ENCODE measurements at places on chromosomes 11 and 22. TPM values are rescaled to one million over a fixed set of nuclear protein-coding genes. Genes with fewer than 3 reads are reported as not detected.

DNA sequence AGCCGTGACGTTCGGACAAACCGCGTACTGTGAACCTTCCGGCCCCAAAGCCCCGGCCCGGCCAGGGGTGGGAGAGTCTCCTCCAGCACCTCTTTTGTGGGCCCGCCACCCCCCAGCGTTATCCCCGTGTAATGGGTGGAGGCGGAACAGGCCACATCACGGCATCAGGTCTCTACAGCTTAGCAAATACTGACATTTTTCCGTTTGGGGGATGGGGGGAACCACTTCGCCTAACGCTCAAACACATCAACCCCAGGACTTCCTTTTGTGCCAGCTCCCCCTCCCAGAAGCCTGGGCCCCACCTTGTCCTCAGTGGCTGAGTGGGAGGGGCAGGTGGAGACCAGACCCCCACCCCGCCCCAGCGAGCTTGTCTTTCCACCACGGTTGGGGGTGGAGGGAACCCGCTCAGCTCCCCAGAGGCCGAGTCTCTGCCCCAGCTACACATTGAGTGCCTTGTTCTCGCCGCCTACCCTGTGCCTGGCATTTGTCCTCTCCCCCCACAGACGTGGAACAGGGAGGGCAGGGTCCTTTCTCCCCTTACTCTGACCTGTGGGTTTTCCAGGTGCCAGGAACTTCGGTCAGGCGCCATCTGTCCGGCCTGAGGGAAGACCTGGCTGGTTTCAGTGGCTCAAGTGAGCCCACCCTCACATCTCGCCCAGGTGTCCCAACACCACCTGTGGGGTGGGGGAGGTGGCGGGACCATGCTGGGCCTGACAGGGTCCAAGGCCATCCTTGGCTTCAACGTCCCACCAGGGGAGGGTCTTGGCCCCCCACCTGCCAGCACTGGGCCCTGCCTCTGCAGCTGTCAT is 29.6 kb downstream of the SBF1 start:
- no peak for DNase-seq

PLAAT4 gene
- 2.9 TPM for total RNA-seq

MS4A3 gene
- not detected for total RNA-seq

ATF4 gene
- 178 TPM for total RNA-seq

ARHGAP8 gene
- 0.07 TPM for total RNA-seq

PLEKHA7 gene
- 0.56 TPM for total RNA-seq

- DNase-seq = no peak
These were observed 31.8 kb downstream of the EIF3M start for GRCh38 chr11:32615422-32615821.

- DNase-seq = no peak
These were observed 998 bp downstream of the BAIAP2L2 start for GRCh38 chr22:38109371-38110001.

ACTN3 gene
- total RNA-seq = 0.07 TPM

DNA sequence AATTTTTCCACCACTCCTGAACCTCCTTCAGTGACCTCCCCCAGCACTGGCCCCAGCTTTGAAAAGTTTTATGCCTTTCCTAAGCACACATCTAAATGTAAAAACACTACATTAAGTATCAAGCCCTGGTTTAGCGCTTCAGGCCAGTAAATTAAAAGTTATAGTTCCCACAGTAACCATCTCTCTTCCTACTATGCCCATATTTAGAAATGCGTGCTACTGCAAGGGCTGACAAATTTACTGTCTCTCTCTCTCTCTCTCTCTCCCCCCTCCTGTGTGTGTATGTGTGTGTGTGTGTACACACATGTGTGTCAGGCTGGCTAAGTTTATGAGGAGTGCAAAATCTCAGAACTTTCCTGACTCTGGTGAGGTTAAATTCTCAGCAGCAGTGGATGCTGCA is 231.4 kb downstream of the LARGE1 start:
- no peak for DNase-seq

DNA sequence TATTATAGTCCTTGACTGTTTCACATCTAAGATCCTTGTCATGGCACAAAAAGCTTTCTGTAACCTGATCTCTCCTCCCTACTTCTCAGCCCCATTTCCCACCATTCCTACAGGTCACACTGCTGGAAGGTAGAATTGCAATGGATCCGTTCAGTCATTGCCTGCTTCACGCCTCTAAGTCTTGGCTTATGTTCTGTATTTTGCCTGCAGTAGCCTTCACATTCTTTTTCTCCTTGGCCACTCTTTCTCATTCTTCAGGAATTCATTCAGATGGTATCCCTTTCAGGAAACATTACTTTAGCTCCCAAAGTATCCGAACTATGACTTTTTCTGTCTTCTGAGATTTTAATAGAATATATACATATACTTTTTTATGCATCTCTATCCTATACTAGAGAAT is 731.5 kb downstream of the NTM start:
- no peak for DNase-seq

DNA sequence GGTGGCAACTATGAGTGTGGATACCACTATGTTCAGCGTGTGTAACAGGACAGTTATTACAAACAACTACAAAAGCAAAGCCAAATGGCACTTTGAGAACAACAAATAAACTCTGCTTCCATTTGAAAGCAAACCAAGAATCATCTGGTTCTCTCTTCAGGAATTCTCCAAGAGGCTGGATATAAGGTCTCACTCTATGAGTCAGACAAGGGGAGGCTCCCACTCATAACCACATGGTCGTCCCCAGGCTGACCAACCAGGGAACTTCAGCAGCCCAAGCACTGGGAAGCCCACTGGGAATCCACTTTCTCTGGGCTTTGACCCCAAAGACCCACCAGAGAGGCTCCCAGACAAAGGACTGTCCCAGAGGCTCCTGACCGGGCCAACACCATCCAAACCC is 35.3 kb downstream of the DGCR2 start:
- DNase-seq = no peak

GRCh38 chr11:6962141-6962540 is 35.9 kb downstream of the ZNF215 start:
- no peak for DNase-seq

GRCh38 chr11:9170450-9170849 is 79.1 kb upstream of the SCUBE2 start:
- no peak for DNase-seq

- no peak for DNase-seq
These were observed 2.2 kb downstream of the SLC39A13 start for GRCh38 chr11:47410370-47411264.

- no peak for DNase-seq
These were observed 86.9 kb downstream of the STIM1 start for GRCh38 chr11:3942160-3942955.

GRCh38 chr22:45239681-45240051 is 1.0 kb downstream of the KIAA0930 start:
- DNase-seq = no peak

- no peak for DNase-seq
These were observed 334.5 kb downstream of the C11orf87 start for GRCh38 chr11:109756521-109756920.

GRCh38 chr11:73174495-73174791 is 32.3 kb upstream of the FCHSD2 start:
- no peak for DNase-seq

DNA sequence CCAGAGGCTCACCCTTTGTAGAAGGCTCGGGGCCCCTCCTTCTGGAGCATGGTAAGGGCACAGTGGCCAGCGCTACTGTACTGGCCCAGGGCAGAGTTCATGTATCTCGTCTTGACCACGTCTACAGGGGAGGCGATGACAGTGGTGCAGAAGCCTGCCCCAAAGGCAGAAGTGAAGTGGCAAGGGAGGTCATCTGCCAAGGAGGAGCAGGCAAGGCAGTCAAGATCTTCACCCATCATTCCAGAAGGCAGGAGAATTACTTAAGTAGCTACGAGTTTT is 7.2 kb downstream of the UCP2 start:
- no peak for DNase-seq

KLHDC7B gene
- total RNA-seq = not detected

GRCh38 chr22:50206599-50206998 is 5.8 kb downstream of the SELENOO start:
- DNase-seq = no peak

- no peak for DNase-seq
These were observed 5.9 kb upstream of the RTCB start for GRCh38 chr22:32417906-32418305.

DNA sequence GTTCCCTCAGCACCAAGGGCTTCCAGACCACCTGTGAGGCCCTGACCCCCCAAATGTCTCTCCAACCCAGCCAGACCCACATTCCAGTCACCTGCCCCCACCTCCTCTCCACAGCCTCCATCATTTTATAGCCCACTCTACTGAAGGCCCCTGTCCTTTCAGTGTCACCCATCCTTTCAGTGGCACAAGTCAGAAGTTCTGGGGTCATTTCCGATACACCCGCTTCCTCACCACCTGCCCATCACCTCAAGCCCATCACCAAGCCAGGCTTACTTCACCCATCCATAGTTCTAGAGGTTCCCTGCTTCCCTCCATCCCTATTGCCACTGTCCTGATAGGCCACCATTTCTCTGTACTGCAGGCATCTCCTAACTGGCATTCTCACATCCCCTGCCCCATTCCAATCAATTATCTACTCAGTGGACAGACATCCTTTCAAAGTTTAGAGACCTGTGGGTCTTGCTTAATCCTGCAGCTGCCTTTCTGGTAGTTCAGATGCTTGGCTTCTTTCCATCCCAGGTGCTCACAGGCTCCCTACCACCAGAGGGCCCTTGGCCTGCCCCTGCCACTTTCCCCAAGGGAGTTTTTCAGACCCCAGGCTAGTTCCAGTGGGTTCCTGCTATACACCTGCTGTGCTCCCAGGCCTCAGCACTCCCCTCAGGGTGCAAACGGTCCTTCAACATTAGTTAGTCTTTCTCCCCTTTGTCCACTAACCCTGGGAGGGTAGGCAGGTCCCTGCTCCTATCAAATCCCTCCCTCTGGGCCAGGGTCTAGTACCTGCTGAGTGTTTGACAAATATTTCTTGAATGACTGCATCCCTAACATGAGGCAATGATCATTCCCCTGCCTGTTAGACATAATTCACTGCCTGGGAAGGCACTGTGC is 7.6 kb downstream of the KCNQ1OT1 start:
- DNase-seq = no peak

- no peak for DNase-seq
These were observed 45.9 kb downstream of the ARHGAP32 start for GRCh38 chr11:129146191-129146590.

GRCh38 chr11:128777369-128778011 is 83.6 kb downstream of the FLI1 start:
- no peak for DNase-seq

NLRP10 gene
- total RNA-seq = not detected

DNA sequence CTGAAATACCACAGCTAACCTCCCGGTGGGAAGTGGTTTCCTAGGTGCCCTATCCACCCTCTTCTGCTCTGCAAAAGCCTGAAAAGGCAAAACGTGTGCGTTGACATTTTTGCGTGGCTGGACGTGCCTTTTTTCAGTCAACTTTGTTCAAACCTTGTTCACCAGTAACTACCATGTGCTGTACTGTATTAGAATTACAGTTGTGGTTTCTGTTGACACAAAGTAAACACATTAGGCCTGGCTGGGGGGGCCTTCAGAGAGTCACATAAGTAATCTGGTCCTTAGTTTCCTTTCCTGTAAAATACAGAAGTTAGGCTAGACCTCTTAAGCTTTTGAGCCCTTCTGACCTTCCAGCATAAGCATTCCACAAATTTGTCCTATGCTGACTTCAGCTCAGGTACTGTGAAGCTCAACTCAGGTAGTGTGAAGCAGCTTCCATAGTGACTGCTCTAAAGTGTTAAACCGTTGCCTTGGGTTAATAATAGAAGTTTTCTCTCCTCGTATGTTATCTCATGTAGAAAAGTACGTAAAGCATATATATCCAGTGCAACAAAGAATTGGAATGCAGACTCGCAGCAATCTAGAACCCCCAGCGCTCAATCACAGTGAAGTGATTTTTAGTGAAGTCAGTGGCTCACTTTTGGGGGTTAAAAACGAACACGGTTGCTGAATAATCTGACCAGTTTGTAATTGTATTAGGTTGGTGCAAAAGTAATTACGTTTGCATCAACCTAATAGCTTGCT is 1.8 kb downstream of the EWSR1 start:
- no peak for DNase-seq

DNA sequence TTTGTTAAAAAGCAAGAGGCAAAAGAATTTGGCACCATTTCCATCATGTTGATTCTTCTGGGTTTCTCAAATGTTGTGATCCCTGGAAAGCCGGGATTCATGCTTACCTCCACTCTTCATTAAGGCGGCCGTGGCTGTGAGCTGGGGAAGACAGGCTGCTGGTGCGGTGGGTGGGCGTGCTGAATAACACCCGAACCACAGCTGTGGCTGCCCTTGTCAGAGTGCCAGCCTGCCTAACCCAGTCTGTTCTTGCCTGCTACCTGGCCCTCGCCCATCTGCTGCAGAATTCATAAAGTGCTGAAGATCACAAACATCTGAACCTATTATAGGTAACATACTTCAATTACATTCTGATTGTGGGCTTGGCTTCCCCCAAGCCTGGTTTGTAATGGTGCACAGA is 95.8 kb upstream of the RCN1 start:
- no peak for DNase-seq

- DNase-seq = no peak
These were observed at the start of gene EHF for GRCh38 chr11:34620820-34621792. Gene EHF, plus strand, starts transcription at chr11:34621093. Its CDS starts 21,538 bp downstream, at chr11:34642631.

DNA sequence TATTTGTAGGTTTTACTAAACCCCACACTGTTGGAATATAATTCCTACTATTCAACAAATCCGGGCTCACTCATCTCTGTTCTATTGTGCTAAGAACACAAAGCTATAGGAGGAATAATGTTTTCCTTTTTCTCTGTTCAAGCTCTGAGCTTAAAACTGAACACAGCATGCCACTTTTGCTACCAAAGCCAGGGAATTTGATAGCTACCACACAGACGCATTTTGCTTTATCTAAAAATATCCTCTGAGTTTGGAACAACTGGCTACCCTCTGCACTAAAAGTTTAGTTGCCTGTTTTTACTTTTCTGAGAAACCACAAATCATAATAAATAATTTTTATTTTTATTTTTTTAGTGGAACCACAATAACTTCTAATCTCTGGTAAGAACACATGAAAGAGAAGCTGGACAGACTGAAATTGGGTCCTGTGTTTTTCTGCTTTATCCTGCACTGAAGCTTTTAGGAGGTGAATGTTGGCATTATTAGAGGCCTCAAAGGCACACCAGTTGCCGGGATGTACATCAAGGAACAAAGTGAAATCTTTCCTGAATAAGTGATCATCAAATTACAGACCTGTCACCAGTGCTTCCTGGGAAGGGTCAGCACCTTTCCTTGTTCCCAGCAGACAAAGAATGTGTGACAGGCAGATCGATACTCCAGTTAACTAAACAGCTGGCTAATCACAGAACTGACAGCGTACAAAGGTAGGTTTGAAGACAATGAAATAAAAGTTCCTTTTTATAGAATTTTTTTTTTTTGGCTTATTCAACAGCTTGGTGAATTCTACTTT is 523.2 kb upstream of the TENM4 start:
- no peak for DNase-seq

GRCh38 chr11:126992804-126993111 is 7.8 kb downstream of the KIRREL3 start:
- no peak for DNase-seq

C22orf42 gene
- total RNA-seq = not detected

VWCE gene
- 1.7 TPM for total RNA-seq

DNA sequence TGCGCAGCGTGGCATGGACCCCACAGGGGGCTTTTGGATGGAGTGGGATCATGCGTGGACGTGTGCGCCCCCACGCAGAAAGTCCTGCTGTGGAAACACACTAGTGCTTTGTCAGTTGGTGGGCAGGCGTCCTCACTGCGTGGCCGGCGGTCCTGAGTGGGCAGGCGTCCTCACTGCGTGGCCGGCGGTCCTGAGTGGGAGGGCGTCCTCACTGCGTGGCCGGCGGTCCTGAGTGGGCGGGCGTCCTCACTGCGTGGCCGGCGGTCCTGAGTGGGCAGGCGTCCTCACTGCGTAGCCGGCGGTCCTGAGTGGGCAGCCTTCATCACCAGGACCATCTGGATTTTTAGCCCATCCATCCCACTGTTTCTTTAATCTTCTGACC is 205.9 kb downstream of the TBC1D22A start:
- DNase-seq = no peak
